ENCODE measurements at places on chromosomes 6 and 20.

GRCh38 chr6:17096096-17096495, 5.8 kb upstream of the STMND1 start:
- no peak for DNase-seq

DNA sequence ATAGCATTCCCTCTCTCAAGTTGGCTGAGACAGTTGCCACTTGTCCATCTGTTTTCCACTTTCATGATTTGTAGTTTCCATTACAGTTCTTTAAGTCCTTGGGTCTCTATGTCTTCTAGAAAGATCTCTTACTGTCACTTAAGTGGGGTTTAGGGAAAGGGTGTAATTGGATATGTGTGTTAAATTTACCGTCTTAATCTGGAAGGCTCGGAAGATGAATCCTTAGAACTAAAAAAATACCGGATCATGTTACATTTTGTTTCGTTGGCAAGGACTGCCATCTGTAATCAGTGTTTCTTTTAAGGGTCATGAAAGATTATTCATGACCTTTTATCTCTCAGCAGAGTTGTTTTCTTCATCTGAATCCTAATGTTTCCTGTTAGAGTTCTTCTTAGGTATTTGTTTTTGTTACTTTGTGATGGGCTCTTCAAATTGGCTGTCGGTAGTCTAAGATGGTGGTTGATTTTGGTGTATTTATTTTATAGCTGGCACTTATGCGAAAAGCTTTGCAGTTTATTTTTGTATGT, 21.8 kb upstream of the BTBD3 start:
- no peak for DNase-seq

DNA sequence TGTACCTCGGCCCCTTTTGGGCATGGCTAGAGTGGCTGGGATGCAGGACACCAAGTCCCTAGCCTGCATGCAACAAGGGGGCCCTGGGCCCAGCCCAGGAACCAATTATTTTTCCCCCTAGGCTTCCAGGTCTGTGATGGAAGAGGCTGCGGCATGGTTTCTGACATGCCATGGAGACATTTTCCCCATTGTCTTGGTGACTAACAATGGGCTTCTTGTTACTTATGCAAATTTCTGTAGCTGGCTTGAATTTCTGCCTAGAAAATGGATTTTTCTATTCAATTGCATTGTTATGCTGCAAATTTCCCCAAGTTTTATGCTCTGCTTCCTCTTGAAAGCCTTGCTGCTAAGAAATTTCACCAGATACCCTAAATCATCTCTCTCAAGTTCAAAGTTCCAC, 1269.6 kb upstream of the CITED2 start:
- no peak for DNase-seq

DNA sequence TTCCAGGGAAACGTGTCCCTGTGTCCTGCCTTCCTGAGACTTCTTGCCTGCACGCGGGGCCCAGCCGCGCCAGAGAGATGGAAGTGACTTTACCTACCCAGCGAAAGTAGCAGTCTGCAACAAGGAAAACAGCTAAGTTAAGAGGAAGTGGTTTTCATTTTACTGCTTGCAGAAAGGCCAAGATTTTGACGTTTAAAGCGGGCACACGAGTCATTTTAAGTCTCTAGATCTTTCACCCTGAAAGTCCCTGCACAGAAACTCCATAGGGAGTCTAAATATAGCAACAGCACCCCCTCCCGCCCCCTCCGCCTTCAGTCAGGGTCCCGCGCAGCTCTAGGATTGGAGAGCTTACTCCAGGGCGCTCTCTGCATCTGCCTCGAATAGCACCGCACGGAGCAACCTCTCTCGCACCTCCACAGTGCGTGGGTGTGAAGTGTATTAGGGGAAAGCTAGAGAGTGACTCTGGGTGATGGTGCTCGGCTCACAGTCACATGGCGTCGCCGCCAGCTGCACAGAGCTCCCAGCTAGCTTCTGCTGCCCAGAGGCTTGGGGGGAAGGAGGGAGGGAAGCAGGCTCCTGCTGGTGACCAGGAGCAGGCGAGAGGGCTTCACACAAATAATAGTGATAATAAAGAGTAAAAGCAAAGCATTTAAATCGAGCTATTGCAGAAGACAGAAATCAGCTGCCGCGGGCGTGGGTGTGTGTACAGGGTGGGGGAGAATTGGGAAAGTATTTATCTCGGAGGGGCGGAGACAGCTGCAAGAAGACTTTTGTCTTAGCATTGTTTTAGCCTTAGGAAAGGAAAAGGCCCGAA, 1.8 kb upstream of the KCNQ5 start:
- DNase-seq: peak; percentile 45

- DNase-seq: no peak
These were observed 4.8 kb downstream of the ARFGEF2 start for GRCh38 chr20:48926267-48926666.

DNA sequence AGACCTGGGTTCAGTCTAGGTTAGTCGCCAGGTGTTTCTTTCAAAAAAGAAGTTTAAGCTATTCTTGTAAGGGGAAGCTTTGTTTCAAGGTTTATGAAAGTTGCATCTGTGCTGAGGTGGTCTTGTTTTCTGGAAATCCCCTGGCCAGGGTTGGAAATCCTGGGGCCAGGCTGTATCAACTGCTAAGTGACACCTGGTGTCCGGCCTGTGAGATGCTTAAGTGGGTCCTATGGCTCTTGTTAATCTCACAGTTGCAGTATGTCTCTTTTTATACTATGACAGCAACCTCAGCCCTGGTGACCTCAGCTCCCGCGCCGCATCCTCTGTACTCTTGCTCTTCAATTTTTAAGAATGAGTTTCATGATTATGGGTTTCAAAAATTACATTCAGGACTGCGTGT, 72.0 kb downstream of the CHMP4B start:
- no peak for DNase-seq

- no peak for DNase-seq
These were observed 84.9 kb downstream of the CDC5L start for GRCh38 chr6:44472250-44472945.

- no peak for DNase-seq
These were observed 44.0 kb upstream of the DOK5 start for GRCh38 chr20:54431156-54431944.

DNA sequence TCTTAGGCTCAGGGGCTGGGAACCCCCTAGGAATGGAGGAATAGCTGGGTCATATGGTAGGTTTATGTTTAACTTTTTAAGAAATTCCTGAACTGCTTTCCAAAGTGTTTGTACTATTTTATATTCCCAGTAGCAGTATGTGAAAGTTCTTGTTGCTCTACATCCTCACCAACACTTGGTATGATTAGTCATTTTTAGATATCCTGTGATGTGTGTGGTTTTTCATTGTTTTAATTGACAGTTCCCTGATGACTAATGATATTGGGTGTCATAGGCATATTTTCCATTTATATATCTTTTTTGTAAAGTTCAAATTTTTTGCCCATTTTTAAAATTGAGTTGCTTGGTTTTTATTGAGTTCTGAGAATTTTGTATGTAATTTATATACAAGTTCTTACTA, 72.3 kb downstream of the SLC16A10 start:
- DNase-seq: peak; percentile 21

DNA sequence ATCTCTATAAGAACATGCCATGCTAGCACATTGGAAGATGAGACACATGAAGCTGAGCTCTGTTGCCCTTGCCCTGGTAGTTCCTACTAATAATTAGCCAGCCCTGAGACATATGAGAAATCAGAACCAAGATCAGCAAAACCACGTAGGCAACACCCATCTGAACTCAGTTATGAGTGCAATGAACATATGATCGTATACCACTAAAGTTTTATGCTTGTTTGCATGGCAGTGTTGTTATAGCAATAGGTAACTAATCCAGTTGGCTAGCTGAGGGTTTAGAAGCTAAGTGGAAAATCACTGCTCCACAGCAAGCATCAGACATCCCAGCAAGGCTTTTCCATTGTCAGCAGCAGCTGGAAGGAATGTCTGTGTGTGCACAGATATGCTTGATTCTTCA, 180.7 kb downstream of the BTBD3 start:
- DNase-seq: no peak

GRCh38 chr6:29995340-29995777, 53.0 kb downstream of the HLA-A start:
- peak; percentile 62 for DNase-seq

DNA sequence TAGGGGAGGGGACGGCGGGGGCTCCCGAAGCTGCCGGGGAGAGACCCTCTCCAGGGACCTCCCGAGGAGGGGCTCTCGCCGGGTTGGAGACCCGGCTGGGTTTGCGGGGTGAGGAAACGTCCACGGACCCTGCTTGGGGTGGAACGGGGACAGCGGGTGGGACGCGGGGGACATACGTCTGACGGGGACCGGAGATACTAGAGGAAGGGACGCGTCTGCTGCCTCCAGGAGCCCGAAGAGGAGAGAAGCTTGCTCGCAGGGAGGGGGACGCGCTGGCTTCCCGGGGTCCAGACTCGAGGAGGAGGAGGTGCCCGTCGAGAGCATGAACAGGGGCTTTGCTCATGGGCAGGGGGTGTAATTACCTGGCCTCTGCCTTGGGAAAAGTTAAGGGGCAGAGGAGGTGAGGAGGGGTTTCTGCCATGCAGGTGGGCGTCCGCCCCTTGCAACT, 593 bp downstream of the DNMT3B start:
- peak; percentile 21 for DNase-seq

GRCh38 chr6:112254921-112255320, 554 bp upstream of the LAMA4 start:
- no peak for DNase-seq

DNA sequence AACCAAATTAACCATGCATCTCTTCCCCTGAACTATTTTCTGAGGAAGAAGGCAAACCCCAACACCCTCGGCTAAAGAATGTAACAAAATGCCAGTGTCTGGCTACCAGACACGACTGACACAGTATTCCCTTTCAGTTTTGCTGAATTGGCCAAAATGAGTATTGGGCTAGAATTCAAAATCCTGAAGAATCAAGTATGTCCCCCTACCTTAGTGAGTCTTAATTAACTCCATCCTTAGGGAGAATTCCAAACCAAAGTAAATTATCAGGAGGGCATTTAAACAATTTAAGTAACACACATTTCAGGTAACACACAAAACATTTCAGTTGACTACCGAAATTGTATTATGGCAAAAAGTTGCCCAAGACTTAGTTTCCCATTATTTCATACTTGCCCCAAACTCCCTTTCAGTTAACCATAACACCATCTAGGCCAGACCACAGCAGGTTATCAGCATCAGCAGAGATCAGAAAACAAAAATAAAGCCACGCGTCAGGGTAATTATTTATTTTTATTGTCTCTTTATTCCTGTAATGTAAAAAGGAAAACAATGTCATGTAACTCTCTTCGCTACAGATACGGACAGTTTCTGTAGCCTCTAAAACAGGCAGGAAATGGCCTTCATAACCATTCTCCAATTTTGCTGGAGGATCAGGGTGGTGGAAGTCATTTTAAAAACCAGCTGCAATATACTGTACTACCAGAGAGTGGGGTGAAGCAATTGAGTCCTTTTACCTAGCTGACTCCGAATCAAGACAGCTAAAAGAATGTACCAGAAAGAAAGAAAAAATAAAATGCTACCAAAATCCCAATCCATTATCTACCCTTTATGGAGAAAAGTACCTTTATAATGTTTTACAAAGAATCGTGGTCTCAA, 1.9 kb downstream of the SNX5 start:
- DNase-seq: peak; percentile 44

GRCh38 chr6:123808556-123808955, 4.9 kb downstream of the NKAIN2 start:
- DNase-seq: no peak

DNA sequence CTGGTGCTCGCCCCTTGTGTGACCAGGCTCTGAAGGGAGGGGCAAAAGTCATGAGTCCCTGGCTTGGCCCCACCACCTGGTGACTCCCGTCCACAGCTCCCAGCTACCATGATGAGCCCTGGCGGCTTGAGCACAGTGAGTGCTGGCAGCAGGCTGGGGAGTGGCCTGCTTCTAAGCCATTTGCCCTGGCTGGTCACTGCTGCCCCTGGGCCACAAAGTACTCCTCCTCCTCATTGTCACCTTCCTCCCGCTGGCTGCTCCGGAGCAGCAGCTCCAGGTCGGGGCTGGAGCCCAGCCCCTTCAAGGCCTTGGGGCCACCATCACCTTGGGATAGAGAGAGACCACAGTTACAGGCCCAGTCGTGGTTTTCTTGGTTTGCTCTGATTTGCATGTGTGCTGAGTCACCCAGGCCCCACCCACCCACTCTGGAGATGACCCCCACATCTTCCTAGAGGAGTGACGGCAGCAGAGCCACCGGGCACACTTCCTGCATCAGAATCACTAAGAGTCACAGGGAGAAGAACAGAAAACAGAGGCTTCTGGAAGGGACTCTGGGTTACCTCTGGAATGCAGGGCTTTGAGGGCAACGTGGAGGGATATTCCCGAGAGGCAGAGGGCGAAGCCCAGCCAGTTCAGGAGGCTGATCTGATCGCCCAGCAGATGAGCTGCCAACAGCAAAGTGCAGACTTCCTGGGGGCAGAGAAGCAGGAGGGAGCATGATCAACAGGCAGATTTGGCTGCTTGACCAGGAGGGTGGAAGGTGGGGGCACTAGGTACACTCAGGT, 42.1 kb upstream of the CDH22 start:
- peak; percentile 85 for DNase-seq

- DNase-seq: peak; percentile 31
These were observed 20.8 kb upstream of the CHRNA4 start for GRCh38 chr20:63381781-63382431.

GRCh38 chr20:44154521-44155001, 32.4 kb downstream of the JPH2 start:
- DNase-seq: no peak

DNA sequence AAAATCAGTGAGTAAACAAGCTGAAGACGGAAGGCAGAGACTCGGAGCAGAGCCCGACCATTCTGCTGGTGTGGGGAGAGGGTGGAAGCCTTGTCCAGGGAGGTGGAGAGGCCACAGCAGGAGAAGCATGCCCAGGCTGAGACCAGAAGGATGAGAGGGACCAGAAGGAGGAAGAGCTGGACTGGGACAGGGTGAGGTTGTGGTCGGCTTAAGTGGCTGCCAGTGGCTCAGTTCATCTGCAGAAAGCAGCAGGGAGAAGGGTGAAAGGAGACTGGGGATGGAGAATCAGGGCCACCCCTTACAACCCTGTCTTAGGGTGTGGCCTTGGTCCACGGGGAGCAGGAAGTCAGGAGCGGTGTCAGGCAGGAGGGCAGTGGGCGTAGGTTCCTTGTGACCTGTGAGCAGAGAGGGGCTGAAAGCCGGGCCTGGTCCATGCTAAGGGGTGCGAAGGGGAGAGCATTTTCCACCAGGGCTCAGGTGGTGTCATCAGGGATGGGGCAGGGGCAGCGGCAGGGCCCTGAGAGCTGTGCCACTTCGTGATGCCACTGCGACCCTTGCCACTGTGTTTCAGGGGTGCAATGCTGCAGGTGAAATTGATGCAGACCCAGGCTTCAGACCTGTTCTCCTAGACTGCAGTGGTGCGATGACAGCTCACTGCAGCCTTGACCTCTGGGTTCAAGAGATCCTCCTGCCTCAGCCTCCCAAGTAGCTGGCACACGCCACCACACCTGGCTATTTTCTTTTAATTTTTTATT, 81.1 kb downstream of the TTLL2 start:
- no peak for DNase-seq

DNA sequence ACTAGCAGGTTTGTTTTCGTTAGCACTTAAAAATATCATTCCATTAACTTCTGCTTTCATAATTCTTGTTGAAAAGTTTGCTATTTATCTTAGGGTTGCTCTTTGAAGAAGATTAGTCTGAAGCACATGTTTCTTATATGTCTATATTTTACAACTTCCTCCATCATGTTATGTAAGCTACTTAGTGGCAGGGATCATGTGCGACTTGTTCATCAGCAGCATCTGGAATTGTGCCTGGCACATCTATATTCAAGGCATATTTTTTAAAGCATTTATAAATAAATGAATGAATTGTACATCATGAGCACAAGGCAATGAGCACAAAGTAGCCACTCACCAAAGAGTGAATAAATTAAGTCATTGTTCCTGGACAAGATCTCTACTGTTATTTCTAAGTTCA, 187.2 kb upstream of the COL21A1 start:
- DNase-seq: no peak

GRCh38 chr20:62636446-62636845, 5.9 kb upstream of the SLCO4A1 start:
- no peak for DNase-seq
